Activated T-helper 1 cell treated with anti-CD3 and anti-CD28 coated beads, Interleukin-12 subunit alpha, Interleukin-12 subunit beta, Interleukin-2, Interleukin-4 antibody, amounts not matched to agents 30 ng/mL and 10 ng/mL and 1 ng/mL, durations not matched to agents 14 hours and 24 hours and 36 hours (primary cell): ENCODE measurements at places on chromosomes 4 and X. TPM values are rescaled to one million over a fixed set of nuclear protein-coding genes. Genes with fewer than 3 reads are reported as not detected.

Gene PFKFB1
- total RNA-seq = 0.39 and 0.93 TPM in 2 replicates

Gene TKTL1
- 0.12 and 0.34 TPM in 2 replicates for total RNA-seq

Gene S100P
- total RNA-seq = 1.7 and 1.9 TPM in 2 replicates

Gene RNF150
- total RNA-seq = 0.07 TPM in 1 of 2 replicates, not detected in the other

Gene RAB9A
- total RNA-seq = 9.4 and 11.8 TPM in 2 replicates

Gene MUC7
- not detected in 2 replicates for total RNA-seq

Gene ARR3
- total RNA-seq = not detected in 2 replicates

Gene GAGE1
- not detected in 2 replicates for total RNA-seq

Gene PASD1
- not detected in 2 replicates for total RNA-seq

Gene ARAP2
- total RNA-seq = 40.1 and 54.9 TPM in 2 replicates

Gene SPANXA1
- not detected in 2 replicates for total RNA-seq

Gene PF4V1
- not detected in 2 replicates for total RNA-seq

Gene ANOS1
- total RNA-seq = not detected in 2 replicates

GRCh38 chr4:95910749-95911148 lies 70.9 kb downstream of the PDHA2 start:
- DNase-seq = no peak

- DNase-seq = no peak
Observed at GRCh38 chr4:139896091-139896604, 230.5 kb downstream of the MGST2 start.

- DNase-seq = no peak
Observed at GRCh38 chr4:73721909-73722308, 18.5 kb upstream of the CXCL8 start.

DNA sequence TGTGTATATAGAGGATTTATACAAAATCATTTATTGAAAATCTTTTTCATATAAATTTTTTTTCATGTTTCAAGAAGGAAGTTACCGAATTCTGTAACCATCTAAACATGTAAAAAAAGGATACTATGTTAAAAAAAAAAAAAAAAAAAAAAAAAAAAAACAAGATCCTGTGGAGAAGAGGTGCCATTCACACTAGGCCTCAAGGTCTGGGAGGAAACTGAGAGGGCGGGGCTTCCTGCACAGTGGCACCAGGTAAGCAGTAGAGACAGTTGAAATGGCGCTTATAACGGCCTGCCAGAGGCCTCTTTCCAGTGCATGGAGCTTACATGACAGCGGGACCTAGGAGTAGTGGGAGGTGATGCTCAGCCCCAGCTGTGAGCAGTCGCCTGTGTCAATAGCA lies 17.5 kb downstream of the TRAPPC2 start:
- DNase-seq = no peak

- no peak for DNase-seq
Observed at GRCh38 chrX:43899878-43900815, 17.9 kb upstream of the MAOB start.

- DNase-seq = peak; percentile 4
Observed at GRCh38 chrX:23694606-23695005, 27.3 kb downstream of the PRDX4 start.

GRCh38 chr4:142465526-142465925 lies 380.6 kb downstream of the INPP4B start:
- no peak for DNase-seq

- no peak for DNase-seq
Observed at GRCh38 chr4:30610361-30610760, 109.8 kb upstream of the PCDH7 start.

- DNase-seq = no peak
Observed at GRCh38 chr4:30962939-30963338, 242.8 kb downstream of the PCDH7 start.

- DNase-seq = no peak
Observed at GRCh38 chrX:45186643-45187026, 14.0 kb downstream of the DIPK2B start.

DNA sequence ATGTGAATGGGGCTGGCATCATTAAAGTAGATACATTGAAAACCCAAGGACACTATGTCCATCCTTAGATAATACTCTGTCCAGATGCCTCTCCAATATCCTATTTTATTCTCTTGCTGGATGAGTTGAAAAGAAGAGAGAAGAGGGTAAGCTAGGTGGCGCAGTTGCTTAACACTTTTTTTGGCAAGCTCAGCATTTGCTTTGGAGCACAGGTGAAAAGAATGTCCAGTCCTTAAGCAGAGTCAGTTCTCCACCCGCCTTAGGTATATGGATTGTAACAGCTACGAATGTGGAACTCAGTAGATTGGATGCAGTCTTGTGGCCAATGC lies 208.4 kb downstream of the NWD2 start:
- peak; percentile 19 for DNase-seq

DNA sequence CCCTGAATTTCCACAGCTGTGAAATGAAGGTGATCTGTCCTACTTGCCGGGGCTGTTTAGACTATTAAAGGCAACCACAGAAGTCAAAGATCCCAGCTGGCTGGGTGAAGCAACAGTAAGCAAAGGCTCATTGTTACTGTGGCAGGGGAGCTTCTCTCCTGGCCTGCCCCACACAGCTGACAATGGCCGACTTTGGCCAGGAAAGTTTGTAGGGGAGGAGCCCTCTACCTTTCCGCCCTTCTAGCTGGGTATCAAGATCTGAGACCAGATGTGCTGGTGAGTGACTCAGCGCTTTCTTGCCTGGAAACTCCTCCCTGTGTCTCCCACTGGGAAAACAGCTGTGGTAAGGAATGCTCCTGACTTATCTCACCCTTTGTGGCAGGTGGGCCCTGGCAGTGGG lies 21.1 kb downstream of the RASSF6 start:
- DNase-seq = no peak

DNA sequence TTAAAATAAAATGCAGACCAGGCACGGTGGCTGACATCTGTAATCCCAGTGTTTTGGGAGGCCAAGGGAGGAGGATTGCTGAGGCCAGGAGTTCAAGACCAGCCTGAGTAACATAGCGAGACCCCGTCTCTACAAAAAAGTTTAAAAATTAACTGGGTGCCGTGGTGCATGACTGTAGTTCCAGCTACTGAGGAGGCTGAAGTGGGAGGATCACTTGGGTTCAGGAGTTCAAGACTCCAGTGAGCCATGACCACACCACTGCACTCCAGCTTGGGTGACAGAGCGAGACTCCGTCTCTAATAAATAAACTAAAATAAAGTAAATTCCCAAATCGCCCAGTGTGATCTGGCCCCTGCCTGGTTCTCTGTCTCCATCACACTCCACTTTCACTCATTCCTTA lies 43.7 kb downstream of the TENM3 start:
- no peak for DNase-seq

DNA sequence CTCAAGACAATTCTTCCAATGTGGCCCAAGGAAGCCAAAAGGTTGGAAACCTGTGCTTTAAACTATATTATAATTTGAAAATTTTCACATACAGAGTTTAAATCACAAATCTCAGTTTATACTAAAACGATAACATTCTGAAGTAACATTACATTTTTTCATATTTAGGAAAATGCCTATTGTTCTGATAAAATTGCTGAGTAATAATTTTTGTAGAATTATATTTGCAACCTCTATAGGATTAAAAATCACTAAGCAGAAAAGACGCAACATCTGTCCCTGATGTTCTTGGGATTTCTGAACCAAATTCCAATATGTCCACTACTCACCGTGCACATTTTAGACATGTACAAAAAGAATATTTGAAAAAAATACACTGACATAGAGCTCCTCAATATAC lies 10.5 kb downstream of the ZNF732 start:
- no peak for DNase-seq

- DNase-seq = no peak
Observed at GRCh38 chrX:30513284-30513683, 64.3 kb downstream of the TASL start.

DNA sequence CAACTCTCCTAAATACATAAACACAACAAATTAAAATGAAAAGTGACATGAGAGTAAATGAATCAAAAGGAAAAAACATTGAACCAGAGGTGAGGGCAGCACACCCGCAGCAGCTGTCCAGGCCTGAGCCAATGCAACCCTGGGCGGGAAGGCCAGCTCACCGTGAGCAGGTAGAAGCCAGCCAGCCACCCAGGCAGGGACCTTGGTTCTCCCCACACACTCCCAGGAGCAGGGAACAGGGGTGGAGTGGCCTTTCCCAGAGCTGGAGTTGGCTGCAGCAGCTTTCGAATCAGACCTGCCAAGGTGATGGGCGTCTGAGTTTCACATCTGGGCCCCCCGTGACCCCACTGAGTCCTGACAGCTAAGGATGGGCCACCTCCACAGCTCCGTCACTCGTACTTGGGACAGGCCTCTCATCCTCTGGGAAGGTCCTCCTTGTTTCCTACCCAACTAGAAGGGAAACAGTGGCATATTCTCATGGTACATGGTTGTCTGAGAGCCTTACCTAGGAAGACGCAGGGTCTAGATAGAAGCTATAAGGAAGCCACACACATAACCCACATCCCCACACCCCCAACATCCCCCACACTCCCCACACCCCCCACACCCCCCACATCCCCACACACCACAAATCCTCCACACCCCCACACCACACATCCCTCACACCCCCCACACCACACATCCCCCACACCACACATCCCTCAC lies 172.2 kb downstream of the DCLK2 start:
- no peak for DNase-seq

DNA sequence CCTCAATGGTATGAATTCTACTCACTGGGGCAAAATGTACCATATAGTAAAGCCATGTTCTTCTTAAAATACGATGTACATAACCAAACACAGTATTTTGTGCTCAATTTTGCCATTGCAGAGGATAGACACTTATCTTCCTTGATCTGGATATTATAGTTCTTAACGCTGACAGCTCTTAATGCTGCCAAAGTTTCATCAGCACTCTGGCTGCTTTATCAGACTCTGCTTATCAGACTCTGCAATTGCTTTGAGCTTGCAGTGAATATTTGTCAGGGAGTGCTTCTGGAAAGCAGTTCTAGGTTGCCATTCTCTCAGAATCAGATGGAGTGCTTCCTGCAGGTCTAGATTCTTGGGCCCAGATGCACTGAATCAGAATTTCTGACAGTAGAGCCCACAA lies 863.1 kb downstream of the CCSER1 start:
- no peak for DNase-seq

DNA sequence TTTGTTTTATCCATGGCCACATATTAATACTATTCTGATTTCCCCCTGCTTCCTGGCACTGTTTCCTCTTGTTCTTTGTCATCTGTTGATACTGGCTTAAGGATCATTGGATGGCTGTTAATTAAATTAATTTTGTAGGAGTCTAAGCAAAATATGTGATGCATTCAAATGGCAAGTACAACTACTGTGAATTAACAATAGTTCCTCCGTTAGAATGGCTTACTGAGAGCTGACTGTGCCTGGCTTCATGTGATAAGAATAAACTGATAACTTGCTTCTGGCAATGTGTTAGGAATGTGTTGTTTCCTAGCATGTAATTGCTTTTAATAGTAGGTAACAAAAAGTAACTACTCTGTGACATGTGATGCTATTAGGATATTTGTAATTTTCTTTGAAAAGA lies 98.5 kb downstream of the RPA4 start:
- no peak for DNase-seq

DNA sequence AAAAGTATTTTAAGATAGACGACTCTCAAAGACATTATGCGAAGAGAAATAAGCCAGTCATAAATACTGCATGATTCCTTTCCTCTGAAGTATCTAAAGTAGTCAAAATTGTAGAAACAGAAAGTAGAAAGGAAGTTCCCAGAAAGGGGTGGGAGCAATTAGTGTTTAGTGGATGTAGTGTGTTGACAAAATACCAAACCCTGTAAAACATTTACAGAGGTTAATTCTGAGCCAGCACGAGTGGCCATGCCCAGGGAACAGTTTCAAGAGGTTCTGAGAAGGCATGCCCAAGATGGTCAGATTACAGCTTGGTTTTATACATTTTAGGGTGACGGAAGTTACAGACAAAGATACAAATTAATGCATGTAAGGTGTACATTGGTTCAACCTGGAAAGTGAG lies 34.4 kb upstream of the SLC25A4 start:
- DNase-seq = no peak

GRCh38 chr4:172982151-172982590 lies 186.4 kb upstream of the GALNT7 start:
- no peak for DNase-seq

DNA sequence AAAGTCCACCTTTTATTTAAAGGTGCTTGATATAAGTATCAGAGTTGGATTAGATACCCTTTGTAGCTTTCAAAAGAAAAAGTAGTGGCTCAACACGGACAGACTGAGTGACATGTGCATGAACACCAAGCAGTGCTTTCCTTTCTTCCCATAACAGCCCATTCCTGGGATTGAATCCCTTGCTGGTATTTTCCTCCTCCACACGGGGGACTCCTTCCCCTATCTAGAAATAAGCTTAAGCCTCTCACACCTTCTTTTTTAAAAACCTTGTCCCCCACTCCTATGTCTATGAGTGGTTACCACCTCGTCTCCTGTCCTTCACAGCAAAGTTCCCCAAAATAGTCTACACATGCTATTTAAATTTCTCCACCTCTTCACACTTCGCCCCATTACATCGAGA lies 5.1 kb downstream of the AP1S2 start:
- DNase-seq = no peak

GRCh38 chr4:17567271-17567670 lies 9.7 kb upstream of the LAP3 start:
- DNase-seq = no peak

DNA sequence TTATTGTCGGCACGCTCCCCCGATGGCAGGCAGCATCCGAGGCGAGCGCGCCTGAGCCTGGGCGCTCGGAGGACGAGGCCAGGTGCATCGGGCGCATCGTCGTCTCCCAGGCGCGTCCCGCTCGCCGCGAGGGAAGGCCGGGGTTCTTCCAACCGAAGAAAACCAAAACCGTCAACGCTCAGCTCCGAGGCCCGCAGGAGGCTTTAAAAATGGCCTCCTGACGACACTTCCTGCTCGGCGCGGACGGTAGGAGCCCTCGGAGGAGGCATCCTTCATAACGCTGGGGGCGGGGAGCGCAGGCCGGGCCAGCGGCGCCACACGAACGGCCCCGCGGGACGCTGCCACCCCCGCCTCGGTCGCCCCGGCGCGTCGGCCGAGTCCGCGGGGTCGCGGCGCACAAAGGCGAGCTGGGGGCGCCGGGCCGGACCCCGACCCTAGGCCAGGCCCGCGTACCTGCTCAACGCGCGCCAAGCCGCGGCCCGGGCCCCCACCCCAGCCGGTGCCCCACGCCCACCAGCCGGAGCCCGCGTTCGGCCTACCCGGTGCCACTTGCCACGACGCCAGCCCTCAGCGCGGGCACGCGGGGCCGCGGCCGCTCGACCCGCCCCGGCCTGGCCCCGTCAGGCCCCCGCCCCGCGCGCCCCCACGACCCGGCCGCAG lies 501 bp downstream of the ZNF518B start:
- DNase-seq = peak; percentile 58

DNA sequence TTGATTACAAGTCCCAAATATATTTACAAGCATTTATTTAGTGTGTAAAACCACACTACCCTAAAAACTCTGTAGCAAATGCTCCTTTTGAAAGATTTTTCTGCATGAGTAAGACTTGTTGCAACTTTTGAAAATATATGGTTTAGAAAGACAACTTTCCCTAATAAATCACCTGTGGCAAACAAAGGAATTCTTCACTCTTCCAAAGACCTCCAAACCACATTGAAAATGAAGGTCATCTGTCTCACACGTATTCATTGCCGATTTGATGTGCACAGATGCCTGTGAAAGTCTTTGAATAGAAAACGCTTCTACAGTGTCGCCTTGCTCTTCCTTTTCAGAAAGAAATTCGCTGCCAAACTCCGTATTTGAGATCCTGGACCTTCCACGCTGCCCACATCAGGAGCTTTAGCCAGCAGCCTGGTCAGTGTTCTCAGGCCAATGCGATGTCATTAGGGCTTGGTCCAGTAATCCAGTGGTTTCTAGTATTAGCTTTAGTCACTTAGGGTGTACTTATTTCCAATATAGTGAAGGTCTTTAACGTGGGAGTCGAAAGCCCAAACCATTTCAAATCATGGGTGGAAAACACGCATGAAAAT lies 22.2 kb downstream of the SPINK2 start:
- DNase-seq = no peak
